WTC11 (cell line): ENCODE measurements at places on chromosomes 13 and 19. TPM values are rescaled to one million over a fixed set of nuclear protein-coding genes. Genes with fewer than 3 reads are reported as not detected.

DNA sequence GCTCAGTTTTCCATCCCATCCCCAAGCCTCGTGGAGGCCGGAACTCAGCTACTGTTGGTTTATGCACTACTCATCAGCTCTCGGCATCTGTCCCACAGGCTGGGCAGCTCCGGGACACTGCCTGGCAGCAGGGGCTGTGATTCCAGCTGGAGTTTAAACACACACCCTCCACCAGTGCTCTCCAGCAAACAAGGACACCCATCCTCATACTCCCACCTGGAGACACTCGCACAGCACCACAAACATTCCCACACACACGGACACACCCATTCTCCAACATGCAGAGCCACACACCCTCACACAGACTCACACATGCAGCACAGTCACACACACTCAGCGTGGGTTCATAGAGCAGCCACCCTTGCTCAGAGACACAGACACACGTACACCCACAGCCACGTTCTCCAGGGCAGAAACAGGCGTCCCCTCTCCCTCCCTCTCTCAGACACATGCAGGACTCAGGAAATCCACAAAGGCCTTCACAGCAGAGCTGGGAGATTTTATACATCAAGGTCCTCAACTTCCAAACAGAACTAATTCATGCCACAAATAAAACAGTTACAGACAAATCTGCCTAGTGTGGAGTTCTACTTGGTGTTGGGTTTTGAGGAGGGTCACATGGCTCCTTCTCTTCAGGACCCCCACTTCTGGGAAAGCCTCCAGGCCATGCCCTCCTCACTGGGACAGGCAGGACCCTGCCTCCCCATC is 785.4 kb downstream of the UQCRFS1 start:
- DNase-seq, result no peak

DNA sequence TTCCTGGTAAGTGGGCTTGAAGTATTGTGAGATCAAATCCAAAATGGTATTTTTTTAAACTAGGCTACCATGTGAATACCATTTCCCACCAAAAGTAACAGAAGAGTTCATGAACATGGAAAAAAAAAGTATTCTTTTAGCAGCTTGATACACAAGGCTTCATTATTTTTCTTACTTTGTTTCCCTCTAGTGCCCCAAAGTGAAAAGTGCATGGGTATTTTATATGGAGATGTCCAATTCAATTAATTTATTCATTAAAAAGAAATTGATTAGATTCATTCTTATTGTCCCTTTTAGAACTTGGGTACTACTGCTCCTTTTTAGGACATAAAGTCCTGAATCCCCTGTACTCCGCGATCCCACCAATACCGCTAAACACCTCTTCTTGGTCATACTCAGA is 28.6 kb upstream of the SCEL start:
- DNase-seq, result no peak

- peak; percentile 91 for DNase-seq
Measured at GRCh38 chr19:8578642-8579265, 1.5 kb upstream of the MYO1F start.

GRCh38 chr13:99391781-99392469 is 84.7 kb upstream of the GPR183 start:
- DNase-seq, result no peak

- DNase-seq, result no peak
Measured at GRCh38 chr19:47998800-47999199, 4.4 kb downstream of the ELSPBP1 start.

DNA sequence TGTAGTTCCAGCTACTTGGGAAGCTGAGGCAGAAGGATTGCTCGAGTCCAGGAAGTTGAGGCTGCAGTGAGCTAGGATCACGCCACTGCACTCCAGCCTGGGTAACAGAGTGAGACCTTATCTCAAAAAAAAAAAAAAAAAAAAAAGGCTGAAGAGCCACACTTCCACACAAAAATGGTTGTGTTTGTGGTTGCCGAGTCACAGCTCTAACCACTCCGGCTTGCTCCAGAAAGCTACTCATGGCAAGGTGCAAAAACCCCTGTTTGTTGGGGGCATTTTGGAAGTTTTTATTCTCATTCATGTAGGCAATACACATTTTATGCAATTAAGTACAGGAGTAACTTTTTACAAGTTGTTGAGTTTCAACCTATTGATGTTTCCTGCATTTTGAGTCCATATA is 93.5 kb downstream of the INSR start:
- no peak for DNase-seq

DNA sequence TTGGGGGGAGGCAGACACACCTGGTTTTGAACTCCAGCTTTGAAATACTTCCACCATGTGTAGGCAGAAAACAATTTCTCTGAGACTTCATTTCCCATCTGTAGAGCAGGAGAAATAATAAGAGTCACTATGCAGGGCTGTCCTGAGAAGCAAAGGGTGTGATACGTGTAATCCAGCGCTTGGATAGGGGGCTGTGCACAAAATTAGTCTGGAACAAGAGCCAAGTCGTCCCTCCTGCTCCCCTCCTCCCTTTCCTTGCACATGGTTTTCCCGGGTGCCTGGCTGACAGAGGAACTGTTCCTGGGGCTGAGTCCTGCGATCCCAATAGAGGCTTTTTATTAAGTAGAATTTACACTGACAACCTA is 29.6 kb upstream of the UBE2L5 start:
- DNase-seq, result no peak

- DNase-seq, result no peak
Measured at GRCh38 chr19:7494416-7495098, 5.7 kb upstream of the PEX11G start.

- no peak for DNase-seq
Measured at GRCh38 chr19:42409477-42409876, 17.7 kb downstream of the LIPE start.

GRCh38 chr19:54918499-54918898 is 12.6 kb downstream of the NCR1 start:
- DNase-seq, result no peak

DNA sequence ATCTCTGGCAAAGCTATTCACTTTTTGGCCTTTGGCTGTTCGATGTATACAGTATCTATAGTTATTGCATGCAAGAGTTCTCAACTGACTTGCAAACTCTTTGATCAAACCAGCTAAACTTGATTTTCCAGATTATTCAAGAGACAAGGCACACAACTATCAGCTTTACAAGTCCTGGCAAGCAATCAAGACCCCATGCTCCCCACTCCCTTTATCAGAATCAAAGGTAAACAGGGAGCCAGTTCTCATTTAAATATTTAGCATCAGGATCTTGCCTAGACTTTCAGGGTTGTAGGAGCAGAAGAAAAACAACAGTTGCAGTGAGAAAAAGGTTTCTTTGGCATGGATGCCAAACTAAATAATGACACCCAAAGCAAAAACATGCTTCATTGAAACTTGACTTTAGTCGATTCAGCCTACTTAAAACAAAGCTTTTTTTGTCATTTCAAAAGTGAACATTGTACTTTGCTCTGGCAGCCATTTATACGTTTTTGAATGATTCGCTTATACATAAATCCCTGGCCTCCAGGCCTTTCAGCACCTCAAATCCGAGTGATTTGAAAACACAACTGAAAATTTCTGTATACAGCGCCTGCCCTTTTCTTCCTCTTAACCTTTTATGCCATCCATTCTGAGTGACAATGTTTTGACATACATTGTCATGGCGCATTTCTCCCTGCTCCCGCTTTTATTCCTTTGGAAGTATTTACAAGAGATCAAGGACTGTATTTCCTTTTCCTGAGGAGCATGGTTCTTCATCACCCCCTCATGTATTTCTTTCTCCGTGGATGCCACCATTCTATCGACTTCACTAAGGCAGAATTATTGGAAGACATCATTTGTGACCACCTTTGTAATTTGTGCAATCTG is 340.8 kb downstream of the KLF5 start:
- no peak for DNase-seq

KMT2B gene
- total RNA-seq, result 53.6 to 66.6 TPM (median 58.1 TPM) in 3 replicates

ZNF66 gene
- 34.1 to 41.6 TPM (median 34.8 TPM) in 3 replicates for total RNA-seq

GIPR gene
- total RNA-seq, result 1.6 to 1.8 TPM (median 1.7 TPM) in 3 replicates
